ENCODE measurements at places on chromosomes 5 and 9.

DNA sequence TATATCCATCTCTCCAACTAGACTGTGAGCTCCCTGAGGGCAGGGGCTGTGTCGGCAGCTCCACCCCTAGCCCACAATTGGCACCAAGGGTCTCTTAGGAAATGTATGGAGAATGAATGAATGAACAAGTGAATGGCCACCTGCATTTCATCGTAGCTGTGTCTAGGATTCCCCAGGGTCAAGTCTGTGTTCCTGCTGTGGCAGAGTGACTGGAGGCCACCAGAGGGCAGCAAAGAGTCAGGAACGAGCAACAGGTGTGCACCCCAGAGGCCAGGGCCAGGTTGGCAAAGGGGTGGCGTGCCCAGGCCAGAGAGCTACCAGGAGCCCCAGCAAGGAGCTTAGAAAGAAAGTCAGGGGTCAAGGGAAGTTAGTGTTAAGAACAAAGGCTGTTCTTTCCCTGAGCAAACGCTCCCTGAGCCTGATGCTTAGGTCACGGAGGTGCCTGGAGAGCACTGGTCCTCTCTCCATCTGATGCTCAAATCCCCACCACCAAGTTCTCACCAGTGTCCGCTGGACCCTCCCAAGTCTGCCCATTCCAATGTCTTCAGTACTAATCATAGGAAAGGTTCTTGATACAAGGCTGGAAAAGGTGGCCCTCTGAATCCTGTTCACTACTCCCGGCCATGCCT is 160.7 kb downstream of the PAX5 start:
- DNase-seq, result peak; percentile 58

DNA sequence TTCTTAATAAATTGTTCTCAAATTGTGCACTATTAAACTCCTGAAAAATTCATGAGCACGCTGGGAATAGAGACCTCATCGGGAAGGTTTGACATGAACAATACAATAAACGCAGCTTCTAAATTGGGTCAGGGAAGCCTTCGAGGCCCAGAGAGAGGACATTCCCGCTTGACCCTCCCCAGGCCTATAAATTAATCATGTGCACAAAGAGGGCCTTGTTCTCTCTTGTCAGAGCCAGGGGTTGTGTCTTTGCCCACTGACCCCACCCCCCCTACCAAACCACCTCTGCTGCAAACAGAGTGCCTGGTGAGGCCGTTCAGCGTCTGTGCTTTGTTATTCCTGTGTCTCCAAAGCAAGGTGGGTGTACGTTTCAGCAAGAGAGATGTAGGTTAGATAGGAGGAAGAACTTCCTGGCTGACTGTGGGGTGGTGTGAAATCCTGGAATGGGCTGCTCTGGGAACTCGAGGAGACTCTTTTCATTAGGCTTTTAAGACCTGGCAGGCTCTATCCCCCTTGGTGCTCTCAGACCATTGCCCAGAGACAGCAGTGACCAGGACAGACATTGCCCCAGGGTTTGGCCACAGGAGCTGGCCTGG is 18.2 kb upstream of the DAB2IP start:
- DNase-seq, result no peak

DNA sequence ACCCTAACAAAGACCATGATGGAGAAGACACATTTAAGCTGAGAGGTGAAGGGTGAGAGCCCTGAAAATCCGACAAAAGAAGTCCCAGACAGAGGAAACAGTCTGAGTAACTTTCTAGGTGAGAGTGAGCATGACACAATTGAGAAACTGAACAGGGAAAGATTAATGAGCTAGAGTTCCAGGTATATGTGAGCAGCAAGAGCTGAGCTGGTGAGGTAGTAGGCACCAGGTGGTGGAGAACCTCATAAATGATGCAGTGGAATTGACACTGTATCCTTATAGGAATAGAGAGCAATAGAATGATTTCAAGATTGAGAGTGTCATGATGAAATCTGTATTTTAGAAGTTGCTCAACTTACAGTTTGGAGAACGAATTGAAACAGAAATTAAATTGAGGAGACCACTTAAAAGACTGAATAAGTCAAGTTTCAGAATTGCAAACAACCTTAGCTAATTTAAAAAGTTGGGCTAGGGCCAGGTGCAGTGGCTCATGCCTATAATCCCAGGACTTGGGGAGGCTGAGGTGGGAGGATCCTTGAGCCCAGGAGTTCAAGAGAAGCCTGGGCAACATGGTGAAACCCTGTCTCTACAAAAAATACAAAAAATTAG is 89.8 kb downstream of the NREP start:
- no peak for DNase-seq

DNA sequence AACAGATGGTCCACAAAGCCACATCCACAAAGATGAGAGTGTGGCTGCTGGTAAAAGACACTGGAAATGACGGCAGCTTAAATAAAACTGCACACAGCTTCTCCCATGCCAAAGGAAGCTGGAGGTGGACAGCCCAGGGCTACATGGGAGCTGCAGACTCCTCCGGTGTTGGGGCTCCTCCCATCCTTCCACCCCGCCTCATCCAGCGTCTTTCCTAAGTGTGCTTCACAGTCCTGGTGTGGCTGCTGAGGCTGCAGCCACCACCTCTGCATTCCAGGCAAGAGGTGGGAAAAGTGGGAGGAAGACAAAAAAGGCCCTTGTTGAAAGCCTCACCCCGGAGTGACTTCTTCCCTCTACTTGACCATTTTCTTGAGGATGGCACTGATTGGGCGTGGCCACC is 37.0 kb upstream of the IRX4 start:
- DNase-seq, result no peak

DNA sequence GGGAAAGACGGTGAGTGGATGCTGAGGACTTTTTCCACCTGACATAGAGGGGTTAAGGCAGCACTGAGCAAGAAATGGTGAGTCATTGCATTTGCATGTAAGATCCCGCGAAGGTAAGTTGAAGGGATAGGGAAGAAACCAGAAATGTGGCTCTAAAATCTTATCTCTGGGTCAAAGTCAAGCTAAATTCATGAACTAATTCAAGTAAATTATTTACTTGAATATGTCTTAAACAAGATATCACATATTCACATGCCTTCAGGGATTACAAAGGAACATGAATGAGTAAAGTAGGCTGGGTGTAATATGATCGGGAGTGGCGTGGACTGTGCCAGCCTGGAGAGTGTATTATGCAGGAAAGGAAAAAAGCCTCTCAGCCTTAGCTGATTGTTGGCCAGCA is 74.4 kb upstream of the EQTN start:
- no peak for DNase-seq

DNA sequence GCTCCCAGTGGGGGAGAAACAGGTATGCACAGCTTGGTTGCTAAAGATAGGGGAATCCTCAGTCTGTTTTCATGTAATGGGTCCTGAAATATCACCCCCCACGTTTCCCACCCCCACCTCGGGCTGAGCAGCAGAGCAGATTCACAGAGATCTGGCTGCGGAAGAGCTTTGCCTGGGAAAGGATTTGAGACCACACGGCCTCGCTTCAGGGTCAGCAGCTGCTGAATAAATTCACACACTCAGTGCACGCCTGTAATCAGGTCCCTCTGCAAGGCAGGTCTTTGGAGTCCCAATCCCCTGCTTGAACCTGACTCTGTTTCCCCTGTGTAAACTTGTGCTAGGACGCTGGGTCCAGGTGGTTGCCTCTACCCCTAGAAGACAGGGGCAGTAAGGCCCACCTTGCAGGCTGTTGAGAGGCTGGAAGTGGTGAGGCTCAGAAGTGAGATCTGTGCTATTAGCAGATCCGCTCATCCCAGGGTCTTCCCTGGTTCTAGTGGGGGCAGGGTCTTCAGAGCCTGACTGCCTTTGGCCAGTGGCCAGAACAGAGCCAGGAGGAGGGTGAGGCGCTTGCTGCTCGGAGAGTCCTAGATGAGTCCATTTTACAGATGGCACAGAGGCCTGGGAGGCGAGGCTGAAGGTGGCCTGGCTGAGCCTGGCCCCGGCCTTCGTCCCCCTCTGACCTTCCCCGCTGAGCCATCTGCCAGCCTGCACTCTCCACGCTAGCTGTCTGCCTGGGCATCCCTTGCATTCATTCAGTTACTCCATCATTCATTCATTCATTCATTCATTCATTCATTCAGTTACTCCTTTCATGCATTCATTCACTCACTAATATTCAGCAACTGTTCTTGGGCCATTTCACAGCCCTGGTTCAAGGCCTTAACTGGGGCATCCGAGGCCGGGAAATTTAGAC is 16.7 kb upstream of the NEURL1B start:
- no peak for DNase-seq

- no peak for DNase-seq
These were observed 43.1 kb downstream of the BICD2 start for GRCh38 chr9:92721548-92721947.

GRCh38 chr5:61915646-61916045 is 390.4 kb upstream of the KIF2A start:
- no peak for DNase-seq

DNA sequence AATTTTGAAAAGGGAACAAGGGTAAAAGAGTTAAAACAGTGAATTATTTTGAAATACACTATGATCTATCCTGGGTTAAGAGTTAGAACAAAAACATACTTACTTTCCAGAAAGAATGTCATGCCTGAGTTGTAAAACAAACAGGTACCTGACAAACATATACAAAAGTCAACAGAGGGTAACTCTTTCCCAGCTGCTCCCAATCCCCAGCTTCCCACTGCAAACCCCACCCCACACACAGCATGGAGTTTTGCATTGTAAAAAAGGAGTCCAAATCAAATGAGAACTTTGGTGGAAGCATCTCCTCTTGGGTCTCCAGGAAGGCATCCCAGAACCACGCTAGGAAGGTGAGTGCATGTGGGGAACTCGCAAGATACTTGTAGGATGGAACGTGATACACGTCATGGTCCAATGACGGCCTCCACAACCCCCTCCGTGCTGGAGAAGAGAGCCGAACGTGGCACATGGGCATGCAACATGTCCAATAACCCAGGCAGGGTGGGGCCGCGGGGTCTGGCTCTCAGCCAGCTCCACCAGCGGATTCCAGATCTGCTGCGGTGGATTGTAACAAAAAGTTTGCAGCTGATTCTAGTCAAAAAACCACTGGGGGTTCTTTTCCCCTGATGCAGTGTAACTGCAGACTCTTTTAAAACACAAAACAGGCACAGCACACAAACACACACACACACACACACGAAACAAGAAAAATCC is 55.8 kb downstream of the EPB41L4B start:
- no peak for DNase-seq

- no peak for DNase-seq
These were observed 70.1 kb downstream of the RIC1 start for GRCh38 chr9:5698810-5699556.

- no peak for DNase-seq
These were observed 135.5 kb downstream of the CCDC192 start for GRCh38 chr5:127838661-127839060.

GRCh38 chr5:73701566-73701965 is 75.6 kb downstream of the ARHGEF28 start:
- DNase-seq, result no peak

DNA sequence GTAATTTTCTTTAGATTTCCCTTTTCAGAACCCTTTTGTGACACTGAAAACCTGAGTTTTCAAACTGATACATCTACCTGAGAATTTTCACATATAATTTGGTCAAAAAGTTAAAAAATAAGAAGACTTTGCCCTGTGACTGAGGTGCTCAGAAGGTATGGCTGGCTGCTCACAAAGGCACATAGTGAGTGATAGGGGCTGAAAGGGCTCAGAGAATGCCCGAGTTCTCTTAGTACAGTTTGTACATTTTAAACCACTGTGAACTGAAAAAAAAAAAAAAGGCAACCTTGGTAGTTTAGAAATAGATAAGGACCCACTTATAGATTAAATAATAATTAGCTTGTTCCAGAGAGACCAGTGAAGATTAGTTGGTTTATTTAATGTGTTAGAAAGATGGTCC is 18.1 kb upstream of the PSAT1 start:
- no peak for DNase-seq

GRCh38 chr9:83665580-83666200 is 42.1 kb downstream of the UBQLN1 start:
- no peak for DNase-seq

GRCh38 chr9:34282096-34282495 is 47.0 kb downstream of the KIF24 start:
- no peak for DNase-seq

DNA sequence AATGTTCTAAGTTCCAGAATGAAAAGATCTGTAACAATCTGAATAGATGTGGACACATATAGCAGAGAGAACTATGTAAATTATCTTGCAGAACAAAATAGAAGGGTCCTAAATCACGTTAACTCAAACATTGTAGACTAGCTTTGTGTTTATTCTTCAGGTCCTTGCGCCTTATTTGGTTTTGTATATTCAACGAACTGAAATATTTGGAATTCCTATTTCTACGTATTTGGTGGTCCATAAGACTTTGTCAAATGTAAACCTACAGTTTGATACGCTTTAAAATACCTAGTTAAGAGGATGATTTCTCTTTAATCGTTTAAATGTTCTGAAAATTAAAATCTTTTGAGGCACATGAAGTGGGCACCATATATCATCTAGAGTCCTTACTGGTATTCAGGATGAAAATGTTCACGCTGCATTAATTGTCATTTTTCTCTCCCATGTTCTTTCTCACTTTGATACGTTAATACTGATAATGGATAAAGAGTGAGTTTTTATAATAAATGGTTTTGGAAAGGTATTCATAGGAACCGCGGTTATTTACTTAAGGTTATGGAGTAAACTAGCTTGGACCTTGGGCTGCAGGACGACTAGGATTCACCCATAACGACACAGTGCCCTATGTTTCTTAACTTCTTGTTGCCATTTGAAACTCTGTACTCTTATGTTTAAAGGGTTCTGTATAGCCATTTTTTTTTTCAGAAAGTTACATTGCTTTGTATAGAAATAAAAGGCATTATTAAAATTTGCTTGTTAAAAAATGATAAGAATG is 45.3 kb downstream of the NDFIP1 start:
- DNase-seq, result no peak

DNA sequence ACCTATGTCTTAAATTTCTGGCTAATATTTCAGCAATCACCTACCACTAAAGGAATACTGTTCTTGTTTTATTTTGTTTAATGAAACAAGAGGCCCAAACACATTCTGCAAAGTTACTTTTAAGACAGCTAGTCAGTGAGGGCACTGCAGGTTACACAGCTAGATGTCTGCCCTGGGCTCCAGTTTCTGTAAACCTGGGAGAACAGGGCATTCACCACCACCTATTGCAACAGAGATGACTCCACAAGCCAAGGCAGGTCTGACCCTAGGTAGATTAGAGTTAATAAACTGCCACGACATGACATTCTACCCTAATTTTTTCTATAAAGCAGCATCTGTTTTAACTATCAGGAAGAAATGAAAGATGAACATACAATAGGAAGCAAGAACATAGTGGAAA is 90.8 kb downstream of the SLF1 start:
- DNase-seq, result no peak

- no peak for DNase-seq
These were observed 71.5 kb downstream of the SLIT3 start for GRCh38 chr5:169229342-169229892.

DNA sequence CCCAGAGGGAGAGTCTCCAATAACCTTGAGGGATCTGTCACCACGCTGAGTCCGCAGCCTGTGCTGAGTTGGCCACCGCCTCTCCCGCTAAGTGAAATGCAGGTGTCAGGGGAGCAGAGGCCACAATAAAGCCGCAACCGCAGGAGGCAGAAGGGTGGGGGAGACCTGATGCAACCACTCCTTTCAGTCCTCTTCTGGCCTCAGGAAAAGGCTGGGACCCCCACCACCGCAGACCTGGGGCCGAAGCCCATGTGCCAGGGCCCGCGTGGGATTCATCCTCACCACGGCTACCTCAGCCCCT is 576 bp downstream of the MAP1B start:
- DNase-seq, result peak; percentile 65

- DNase-seq, result no peak
These were observed 125.4 kb downstream of the ARHGEF28 start for GRCh38 chr5:73751254-73751914.

- DNase-seq, result no peak
These were observed at the start of gene CCL19 for GRCh38 chr9:34690983-34691935. CCL19 (minus strand) TSS chr9:34691276; CDS start chr9:34691139, 137 bp downstream.

Measured in NCI-H748 treated with DMSO at 0.1 percent for 48 hours (cell line).